ENCODE measurements at places on chromosomes 2 and 18.

DNA sequence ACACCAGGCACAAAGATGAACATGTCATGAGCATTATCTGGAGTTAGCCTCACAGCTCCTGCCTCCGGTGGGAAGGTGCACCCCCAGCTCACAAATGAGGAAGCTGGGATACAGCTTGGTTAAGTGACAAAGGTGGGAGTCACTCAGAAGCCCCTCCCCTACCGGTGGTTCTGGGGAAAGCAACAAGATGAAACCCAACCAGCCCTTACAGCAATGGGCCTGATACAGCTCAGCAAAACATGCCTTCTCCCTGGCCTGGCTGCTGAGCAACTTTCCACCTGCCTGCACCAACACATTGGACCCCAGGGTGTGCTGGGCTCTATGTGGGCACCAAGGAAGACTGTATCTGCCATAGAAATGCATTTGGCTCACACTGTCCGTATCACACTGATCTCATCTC, 113.2 kb downstream of the GYPC start:
- DNase-seq = no peak

- DNase-seq = no peak
Observed at GRCh38 chr18:73684647-73685046, 463.0 kb downstream of the FBXO15 start.

DNA sequence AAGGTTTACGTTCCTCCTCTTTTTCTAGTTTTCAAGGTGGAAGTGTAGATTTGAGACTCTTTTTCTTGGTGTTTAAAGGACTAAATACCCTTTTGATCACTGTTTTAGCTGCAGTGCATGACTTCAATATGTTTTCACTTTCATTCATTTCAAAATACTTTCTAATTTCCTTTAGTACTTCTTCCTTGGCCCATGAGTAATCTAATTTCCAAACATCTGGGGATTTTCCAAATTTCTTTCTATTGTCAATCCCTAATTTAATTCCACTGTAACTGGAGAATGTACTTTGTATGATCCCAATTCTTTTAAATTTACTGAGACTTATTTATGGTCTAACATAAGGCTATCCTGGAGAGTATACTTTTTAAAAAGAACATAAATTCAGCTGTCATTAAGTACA, 3.8 kb upstream of the RHBDD1 start:
- DNase-seq = no peak

GRCh38 chr2:187976259-187976985, 315.3 kb upstream of the GULP1 start:
- DNase-seq = no peak

DNA sequence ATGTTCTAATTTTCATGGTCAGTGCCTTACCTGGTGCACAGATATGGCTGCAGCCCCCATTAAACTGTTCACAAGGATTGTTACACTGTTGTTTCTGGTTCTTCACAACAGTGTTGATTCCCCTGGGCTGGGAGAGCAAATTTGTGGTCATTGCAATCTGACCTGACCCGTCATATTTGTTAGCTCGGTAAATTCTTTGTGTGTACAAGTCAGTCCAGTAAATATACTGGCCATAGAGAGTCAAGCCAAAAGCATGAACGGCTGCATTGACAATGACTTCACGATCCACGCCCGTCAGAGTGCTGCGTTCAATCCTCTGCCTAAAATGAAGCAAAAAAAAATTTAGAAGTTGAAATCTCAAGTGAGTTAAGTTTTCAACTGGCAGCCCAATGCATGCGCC, 134.6 kb downstream of the DHRS9 start:
- DNase-seq = no peak

DNA sequence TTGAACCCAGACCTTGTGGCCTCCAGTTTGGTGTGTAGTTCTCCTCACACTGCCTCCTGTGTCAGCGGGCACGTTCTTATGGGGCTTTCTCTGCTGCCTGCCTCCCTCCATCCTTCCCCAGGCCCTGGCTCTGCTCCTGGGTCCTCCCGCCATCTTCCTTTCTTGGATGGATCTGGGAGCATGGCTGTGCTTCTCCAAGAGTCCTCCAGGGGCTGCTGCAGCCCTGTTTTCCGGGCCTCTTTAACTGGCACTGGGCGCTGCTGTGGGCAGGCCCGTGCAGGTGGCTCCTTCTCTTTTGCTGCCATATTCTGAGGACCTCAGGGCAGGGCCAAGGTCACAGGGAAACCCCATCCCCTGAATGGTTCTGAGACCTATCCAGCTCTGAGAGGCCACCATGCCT, 17.8 kb downstream of the THNSL2 start:
- DNase-seq = no peak

DNA sequence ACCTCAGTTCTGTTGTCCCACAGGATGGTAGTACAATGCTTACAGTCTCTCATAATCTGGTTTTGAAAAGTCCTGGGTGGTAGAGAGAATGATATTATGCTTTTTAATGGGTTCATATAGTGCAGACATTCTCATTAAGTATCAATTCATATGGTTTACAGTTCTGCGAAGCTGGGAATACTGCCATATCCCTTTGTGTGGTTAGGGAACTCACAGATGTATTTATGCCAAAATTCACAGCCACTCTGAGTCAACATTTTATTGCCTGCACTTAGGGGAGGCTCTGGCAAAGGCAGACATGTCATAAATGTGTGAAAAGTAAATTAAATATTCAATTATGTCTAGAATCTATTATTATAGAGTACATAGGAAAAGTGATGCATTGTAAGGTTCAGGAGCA, 808.2 kb downstream of the SUCLG1 start:
- DNase-seq = no peak

GRCh38 chr2:128405467-128405900, 86.8 kb upstream of the HS6ST1 start:
- DNase-seq = no peak

GRCh38 chr2:176100547-176101140, 1.0 kb downstream of the HOXD12 start:
- DNase-seq = no peak

DNA sequence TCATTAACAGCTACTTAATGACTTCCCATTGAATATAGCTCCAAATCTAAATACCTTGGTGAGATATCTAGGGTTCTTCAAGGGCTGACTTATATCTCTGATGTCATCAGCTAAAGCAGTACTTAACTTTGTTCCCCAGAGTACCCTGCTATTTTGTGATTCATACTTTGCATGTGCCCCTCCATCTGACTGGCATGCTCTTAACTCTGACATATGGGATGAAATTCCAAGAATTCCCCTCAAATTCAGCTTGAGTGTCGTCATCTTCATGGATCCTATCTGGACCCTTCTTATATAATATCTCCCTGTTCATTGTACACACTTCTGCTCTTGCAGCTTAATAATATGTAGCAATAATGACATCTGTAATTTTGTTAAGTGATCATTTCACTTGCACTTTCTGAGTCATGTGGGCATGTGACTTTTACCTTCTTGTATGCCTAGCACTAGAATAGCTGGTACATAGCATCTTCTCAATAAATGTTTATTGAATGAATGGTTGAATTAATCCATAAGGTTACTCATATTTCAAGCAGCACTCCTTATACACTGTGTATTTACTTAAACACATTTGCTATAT, 172.9 kb downstream of the WDR7 start:
- no peak for DNase-seq

GRCh38 chr2:1509271-1510065, 96.2 kb downstream of the TPO start:
- DNase-seq = no peak

DNA sequence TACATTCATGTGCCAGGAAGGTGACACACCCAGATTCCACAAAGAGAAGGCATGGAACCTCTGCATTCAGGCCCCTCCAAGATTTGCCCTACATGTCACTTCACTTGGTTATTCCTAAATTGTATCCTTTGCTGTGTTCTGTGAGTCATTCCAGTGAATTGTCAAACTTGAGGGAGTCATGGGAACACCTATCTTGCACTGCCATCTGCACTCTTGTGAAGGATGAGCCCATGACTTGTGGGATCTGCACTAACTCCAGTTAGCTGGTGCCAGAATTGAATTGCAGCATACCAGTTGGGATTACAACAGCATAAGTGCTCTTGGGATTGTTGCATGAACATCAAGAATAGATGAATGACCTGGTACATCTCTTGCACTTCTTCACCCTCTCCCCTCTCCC, 1288.0 kb upstream of the ZEB2 start:
- DNase-seq = no peak

DNA sequence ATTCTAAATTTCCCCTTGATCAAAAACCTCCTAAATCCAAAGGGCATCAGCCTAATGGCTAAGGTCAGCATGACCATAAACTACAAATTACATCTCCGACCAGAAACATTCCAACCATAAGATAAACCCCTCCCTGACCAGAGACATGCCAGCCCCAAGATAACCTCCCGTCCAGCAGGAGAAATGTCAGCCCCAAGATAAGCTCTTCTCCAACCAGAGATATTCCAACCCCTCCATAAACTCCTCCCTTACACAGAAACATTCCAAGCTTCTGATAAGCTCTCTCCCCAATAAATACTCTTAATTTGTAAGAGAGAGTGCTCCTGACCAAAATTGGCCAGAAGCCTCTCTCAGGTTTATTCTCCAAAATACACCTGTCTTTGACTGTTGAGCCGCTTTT, 274.0 kb downstream of the RNF152 start:
- no peak for DNase-seq

- DNase-seq = no peak
Observed at GRCh38 chr2:241270531-241270930, 44.9 kb downstream of the HDLBP start.

DNA sequence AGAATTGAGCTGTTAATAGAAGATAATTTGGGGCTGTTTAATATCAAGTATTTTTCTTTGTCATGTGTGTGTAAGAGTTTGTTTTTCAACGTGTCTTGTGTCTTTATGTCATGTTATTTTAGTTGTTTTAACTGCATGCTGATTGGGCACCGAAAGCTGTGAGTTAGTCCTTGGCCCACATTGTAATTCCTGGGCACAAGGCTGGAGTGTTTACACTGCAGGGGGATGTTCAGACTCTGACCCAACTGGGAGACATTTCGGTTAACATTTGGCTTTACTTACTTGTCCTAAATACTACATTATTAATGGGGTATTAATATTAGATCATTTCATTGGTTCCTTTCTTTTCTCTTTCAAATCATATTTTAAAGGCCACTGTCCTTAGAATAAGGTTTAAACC, 381.0 kb downstream of the OSR1 start:
- no peak for DNase-seq

DNA sequence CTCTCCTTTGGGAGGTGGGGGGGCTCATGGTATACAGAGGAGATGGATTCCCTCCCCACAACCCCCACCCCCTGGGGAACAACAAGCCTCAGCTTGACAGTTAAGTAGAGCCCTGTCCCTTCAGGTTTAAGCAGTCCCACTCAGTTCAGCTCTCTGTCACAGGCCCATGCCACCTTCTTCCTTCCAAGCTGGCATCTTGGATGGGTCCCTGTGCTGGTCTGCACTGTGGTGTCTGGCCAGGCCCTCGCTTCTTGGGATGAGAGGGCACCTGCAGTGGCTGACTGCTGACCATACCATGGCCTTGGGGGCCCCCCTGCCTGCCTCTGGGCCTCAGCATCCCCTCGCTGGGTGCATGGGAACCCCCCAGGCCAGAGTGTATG, 20.4 kb upstream of the GPR17 start:
- DNase-seq = no peak

GRCh38 chr2:38610851-38611801, 8.4 kb upstream of the HNRNPLL start:
- peak; percentile 13 for DNase-seq

DNA sequence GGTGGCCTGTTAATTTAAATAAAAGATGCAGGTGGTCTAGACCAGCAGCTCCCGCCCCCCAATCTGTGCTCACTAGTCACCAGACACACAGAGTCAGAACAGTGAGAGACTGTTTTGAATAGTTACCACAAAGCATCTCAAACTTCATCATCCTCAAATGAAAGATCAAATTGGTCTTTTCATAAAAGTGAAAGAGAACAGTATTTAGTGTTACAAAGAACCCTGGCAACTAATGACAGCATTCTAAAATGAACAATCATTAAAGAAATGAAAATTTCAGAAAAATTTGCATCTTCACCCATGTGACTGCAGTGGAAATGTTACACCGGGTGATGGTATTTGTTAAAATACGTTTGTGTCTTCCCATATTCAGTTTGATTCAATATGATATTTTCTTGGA, 65.5 kb upstream of the PMAIP1 start:
- no peak for DNase-seq

DNA sequence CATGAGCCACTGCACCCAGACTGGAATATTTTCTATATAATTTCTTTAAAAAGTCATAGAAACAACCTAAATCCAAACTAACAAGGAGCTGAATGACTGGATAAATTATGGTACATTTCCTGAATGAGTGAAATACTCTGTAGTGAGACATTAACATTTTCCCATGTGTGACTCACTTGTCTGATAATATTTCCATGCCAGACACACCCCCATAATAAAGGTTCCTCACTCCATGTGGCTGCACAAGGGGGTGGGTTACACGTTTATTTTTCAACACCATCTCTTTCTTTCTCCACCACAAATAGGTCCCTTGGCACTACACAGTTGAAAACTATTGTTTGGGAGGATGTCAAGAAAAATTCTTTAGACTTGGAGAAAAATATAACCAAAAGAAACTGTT, 266.3 kb upstream of the LYPD1 start:
- DNase-seq = no peak

GRCh38 chr2:173903601-173904394, 61.4 kb downstream of the SP3 start:
- DNase-seq = no peak

- no peak for DNase-seq
Observed at GRCh38 chr2:141109633-141110032, 1021.2 kb downstream of the LRP1B start.

GRCh38 chr18:63562284-63562683, 20.1 kb downstream of the SERPINB12 start:
- no peak for DNase-seq

- no peak for DNase-seq
Observed at GRCh38 chr2:38065502-38066135, 10.3 kb downstream of the CYP1B1 start.

DNA sequence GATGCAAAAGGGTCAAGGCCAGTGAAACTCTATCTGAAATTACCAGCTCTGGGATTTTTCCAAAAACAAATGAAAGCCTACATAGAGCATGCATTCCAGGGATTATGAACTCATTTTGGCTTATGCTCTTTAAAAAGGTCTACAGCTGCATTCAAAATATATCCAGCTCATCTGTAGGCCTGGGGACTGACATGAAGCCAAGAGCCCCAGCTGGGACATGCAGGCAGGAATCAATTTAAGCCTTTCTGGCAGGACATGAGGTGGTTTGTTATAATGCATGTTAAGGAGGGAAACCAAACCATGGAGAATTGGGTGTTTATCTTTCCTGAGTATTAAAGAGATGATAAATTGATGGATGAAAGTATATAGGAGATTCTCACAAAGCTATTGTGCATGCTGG, 164.5 kb downstream of the RBM43 start:
- DNase-seq = no peak

DNA sequence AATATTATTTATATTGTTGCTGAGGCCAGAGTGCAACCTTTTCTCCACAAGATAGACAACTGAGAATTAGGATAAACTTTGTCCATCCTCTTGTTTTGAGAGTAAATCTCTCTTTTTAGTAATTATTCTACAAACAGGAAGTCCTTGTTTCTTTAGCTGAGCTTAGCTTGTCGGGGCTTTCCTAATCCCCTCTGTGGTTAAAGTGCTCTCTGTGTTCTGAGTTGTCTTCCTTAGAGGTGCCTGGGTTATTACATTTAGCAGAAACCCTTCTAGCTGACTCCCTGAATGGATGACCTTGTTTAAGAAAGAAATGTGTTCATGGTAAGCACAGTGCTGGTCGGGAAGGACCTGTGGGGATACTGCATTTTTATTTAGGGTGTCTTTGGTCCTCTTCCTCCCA, 12.7 kb downstream of the USP39 start:
- no peak for DNase-seq

All from stimulated activated CD8-positive, alpha-beta memory T cell treated with anti-CD3 and anti-CD28 coated beads, Interleukin-7, amount 100 ng/mL, for 48 hours (primary cell).